ENCODE measurements at places on chromosomes 2 and 18. TPM values are rescaled to one million over a fixed set of nuclear protein-coding genes. Genes with fewer than 3 reads are reported as not detected.
A peak's percentile ranks its signal among the peaks of the same experiment; 100 is the strongest.

DNA sequence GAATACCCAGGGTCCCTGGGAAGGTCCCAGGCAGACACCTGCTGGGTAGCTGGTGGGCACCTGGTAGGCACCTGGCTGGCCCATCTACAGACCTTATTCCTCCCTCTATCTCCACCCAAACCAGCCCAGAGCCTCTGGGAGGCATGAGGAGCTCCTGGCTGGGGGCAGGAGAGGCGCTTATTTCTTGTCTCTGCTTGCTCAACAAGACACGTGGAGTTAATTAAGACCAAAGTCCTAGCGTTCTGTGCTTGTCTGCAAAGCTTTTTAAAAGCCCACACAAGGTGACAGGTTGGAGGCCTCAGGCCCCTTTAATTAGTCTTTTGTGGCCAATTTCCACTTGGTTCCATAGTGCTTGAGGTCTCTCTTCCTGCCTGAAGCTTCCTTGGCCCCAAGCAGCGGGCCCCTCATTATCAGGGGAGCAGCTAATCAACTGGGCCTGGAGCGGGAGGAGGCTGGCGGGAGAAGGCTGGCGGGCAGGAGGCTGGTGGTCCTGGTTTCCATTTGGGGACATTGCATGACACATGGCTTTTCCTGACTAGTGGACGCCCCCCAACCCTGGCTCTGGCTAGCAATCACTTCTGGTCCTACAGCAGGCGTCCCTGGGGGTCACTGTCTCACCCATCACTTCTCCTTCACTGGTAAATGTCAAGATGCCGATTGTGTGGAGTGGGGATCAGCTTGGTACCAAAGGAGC is 65.4 kb upstream of the HDAC4 start:
- no peak for DNase-seq

Gene ALPP
- total RNA-seq, result not detected

- peak; percentile 5 for DNase-seq
Measured at GRCh38 chr2:239309398-239310245, 91.2 kb downstream of the HDAC4 start.

DNA sequence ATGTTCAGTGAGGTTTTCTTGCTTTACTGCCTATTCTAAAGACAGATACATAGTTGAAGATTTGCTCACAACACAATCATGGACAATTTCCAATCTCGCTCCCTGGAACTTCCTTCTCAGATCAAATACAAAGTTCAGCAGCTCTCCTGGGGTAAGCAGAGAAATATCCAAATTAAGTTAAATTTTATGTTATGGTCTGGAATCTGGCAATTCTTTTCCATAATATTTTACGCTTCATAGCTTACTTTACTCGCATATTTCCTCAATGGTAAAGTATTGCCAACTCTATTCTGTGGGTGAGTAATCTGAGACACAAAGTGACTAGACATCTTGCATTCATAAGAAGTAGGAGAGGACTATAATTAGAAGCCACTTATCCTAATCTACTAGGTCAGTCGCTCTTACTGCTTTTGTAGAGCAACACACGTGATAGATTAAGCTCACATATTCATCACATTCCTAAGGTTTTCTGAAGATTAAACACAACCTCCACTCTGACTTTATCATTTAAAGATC is 529.4 kb downstream of the CCDC85A start:
- no peak for DNase-seq

Gene CLEC4F
- total RNA-seq, result not detected

DNA sequence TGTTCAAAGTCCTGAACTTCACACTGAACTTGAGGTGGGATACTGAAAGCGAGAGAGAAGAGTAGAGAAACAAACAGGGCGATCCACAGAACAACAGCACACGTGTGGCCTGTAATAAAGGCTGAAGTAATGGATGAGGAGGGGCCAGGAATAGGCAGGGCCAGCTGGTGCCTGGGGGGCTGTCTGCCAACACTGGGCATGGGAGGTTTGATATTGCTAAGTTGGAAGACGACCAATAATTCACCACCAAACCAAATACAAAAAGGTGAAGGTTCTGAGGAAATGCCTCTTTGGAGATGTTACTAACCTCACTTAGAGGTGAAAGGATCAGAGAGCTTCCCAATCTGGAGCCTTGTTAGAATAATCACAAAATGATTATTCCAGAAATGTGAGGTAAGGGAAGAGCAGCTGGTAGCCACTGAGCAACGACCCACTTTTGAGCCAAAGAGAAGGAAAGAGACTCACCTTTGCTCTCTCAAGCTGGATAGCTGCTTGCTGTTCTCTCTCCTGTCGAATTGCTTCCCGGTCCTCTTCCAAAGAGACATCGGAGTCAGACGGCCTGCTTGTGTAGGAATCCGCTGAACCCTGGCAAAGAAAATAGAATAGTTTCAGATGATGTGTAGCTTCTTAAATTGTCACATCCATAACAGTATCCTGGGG is 54.7 kb upstream of the ARL5A start:
- DNase-seq, result no peak

Gene DSG1
- total RNA-seq, result not detected

Gene KLHL29
- total RNA-seq, result 0.99 TPM

DNA sequence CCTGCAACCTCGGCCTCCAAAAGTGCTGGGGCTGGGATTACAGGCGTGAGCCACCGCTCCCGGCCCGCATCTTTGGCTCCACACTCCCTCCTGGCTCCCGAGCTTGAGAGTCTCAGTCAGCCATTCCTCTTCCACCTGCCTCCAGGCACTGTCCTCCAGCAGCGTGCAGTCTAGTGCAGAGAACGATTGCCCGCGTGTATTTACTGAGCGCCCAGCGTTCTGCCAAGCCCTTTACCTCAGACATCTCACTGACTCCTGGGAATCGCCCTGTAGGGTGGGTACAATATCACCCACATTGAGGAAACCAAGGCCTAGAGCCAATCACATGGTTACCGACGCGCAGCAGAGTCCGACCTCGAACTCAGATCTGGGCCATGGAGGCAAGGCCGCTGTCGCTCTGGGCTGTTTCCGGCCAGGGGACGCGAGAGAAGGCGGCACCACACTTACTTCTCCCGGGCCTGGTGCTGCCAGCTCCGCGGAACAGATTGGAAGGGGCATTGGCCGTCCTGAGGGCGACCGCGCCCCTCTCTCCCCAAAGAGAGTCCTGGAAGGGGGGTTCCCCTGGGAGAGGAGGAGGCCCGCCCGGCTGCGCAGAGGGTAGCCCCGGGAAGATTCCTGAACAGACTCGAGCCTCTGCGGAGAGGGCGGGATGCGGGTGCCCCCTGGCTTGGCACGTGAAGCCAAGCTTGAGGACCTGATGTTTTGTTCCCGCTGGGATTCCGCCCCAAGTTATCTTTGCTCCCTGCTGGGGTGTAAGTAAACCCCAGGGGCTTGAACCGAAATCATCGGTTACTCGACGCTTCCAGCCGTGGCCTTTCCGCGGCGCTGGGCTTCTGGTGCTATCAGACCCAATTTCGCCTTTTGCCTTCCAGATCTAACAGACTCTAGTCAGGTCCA is 5.2 kb upstream of the DLX2 start:
- no peak for DNase-seq

Gene SMYD1
- total RNA-seq, result not detected

GRCh38 chr2:15614545-15615300 is 23.1 kb downstream of the DDX1 start:
- no peak for DNase-seq

DNA sequence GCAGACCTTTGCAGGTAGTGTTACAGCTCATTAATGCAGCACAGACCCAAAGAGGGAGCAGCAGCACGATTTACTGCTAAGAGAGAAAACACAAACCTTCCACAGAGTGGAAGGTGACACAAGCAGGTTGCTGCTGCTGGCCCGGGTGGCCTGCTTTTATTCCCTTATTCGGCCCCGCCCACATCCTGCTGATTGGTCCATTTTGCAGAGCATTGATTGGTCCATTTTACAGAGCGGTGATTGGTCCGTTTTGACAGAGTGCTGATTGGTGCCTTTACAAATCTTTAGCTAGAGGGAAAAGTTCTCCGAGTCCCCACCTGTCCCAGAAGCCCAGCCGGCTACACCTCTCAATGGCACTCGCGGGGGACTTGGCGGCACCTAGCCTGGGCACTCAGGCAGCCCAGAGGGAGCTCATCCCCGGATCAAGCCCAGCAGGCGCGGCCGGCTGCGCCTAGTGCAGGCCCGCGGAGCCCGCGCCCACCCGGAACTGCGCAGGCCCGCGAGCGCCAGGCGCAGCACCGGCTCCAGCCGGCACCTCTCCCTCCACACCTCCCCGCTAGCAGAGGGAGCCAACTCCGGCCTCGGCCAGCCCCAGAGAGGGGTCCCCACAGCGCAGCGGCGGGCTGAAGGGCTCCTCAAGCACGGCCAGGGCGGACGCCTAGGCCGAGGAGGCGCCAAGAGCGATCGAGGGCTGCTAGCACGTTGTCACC is 825.6 kb upstream of the HS6ST1 start:
- DNase-seq, result no peak

Gene SLC25A52
- total RNA-seq, result 0.21 TPM

- no peak for DNase-seq
Measured at GRCh38 chr2:24022975-24023575, 13.2 kb downstream of the MFSD2B start.

DNA sequence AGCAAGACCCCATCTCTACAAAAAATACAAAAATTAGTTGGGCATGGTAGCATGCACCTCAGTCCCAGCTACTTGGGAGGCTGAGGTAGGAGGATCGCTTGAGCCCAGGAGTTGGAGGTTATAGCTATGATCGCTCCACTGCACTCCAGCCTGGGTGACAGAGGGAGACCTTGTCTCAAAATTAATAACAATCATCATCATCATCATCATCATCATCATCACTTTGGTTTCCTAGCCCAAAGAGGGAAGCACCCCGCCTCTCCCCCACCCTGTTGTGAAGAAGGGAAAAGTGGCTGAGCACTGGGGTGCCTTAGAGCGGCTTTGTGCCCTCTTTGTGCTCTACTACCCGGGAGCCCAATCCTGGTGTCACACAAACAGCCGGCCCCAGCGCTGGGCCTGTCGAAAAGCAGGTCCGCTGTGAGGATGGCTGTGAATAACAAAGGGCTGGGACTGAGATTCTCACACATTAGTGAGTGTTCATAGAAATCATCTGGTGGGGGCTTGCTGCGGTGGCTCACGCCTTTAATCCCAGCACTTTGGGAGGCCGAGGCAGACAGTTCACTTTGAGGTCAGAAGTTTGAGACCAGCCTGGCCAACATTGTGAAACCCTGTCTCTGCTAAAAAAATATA is 42.6 kb upstream of the ASXL2 start:
- DNase-seq, result no peak

DNA sequence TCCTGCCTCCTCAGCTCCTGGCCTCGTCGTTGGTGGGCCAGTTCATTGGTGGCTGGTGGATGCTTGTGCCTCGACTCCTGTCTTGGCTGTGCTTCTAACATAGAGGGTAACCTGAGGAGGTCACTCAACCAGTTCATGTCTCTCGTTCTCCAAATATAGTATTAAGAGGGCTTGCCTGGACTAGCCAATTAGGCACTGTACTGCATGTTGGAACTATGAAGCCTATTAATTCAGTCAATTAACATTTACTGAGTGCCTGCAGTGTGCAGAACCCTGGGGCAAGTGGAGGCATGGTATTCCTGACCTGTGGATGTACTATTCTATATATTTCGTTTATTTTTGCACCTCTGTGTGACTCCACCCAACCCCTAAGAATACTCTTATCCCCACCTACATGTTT is 89.9 kb upstream of the PELI1 start:
- no peak for DNase-seq

DNA sequence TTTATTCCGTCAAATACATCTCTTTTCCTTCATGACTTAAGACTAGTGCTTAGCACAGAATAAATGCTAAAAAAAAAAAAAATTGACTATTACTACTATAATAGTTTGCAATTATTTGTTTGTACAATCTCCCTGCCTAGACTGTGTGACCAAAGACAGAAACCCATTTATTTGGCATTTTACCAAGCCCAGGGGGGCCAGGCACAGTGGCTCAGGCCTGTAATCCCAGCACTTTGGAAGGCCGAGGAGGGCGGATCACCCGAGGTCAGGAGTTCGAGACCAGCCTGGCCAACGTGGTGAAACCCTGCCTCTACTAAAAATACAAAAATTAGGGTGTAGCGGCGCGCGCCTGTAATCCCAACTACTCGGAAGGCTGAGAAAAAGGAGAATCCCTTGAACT is 1.4 kb downstream of the ASB3 start:
- no peak for DNase-seq

DNA sequence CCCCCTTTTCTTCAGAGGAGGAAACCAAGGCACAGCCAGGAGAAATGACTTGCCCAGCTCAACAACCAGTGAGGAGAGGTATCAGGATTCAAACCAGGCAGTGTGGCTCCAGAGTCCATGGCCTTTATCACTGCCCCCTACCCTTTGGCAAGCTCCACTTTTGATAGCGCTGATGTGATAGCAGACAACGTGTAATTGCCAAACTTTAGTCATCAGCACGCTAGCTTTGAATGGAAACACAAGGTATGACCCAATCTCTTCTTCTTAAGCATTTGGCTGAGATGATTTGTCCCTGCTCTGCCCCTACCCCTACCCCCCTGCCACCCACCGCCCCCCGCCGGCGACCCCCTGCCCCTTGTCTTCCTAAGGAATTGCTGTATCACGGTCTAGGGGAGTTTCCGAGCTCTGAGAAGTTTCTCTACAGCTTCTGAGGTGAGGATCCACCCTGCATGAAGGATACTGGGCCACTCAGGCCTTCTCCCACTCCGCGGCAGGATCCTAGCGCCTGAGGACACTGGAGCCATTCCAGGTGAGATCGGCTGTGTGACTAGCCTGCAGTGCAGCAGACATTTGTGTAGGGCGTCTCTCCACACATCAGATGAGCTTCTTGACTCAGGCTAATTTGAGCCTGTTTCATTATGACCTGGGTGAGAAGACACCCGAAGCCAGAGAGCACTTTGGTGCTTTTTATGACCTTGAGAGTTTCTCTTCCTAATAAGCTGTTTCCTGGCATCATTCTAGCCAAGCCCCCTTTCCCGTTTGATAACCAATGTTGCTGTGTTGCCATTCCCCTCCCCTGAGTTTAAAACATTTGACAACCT is 75.1 kb upstream of the MAP4K4 start:
- DNase-seq, result peak; percentile 47

Gene ZNF2
- total RNA-seq, result 4.4 TPM

Gene LYPD6
- total RNA-seq, result not detected

Gene SERPINB5
- not detected for total RNA-seq

Gene FIGN
- not detected for total RNA-seq

DNA sequence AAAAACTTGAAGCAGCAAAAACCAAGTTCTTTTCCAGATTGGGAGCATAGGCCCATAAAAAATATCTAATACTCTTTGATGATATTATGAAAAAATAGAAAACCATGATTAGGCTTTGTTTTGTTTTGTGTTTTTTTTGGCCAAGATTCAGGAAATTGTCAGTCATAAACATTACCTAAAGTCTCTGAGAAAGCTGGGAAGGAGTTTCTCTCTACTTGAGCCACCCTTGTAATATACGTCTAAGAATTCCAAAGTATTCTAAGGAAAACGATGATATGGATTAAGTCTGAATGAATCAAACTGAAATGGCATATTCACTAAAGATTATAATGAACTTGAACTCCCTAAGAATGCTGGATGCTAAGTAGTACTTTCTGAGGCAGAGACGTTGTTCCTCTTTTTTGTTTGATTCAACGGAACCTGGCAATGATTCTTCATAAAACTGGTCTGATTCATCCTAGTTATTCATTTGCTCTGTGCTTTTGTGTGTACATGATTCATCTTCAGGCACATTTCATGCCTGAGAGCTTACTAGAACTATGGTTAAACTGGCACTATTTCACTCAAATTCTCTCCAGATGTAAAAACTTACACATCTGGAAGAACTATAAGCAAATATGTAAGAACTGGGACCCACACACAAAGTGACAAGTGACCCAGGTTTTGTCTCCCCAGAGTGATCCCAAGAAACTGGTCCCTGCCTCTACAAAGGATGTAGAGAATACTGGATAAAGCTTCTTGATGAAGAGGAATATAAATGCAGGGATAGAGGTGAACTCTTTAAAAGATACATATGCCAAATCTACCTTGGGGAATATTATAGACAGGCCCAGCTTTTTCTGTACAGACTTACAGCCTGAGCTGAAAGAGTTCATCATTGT is 159.7 kb downstream of the DOCK10 start:
- no peak for DNase-seq

Data from activated CD4-positive, alpha-beta memory T cell treated with anti-CD3 and anti-CD28 coated beads for 36 hours (primary cell).